Cardiac septum (tissue), 1 donor: ENCODE measurements at places on chromosomes 2 and 18. TPM values are rescaled to one million over a fixed set of nuclear protein-coding genes. Genes with fewer than 3 reads are reported as not detected.

The AQP12A gene
- not detected for total RNA-seq

The C2orf66 gene
- not detected for total RNA-seq

The CXCR1 gene
- total RNA-seq, result 1.9 TPM

The FAM237A gene
- 1.9 TPM for total RNA-seq

The MOCOS gene
- 0.38 TPM for total RNA-seq

The CYP27C1 gene
- not detected for total RNA-seq

The PROKR1 gene
- total RNA-seq, result 0.08 TPM

The CYS1 gene
- total RNA-seq, result 3.8 TPM

The KANSL1L gene
- 25.9 TPM for total RNA-seq

The TTC21B gene
- total RNA-seq, result 12.5 TPM

The FAM228A gene
- 0.35 TPM for total RNA-seq

The KCNS3 gene
- total RNA-seq, result 3.7 TPM

The AOX1 gene
- 1.5 TPM for total RNA-seq

The RAB17 gene
- total RNA-seq, result 3.5 TPM

The HAAO gene
- total RNA-seq, result 2.5 TPM

The SERPINB13 gene
- total RNA-seq, result not detected

The C2orf72 gene
- total RNA-seq, result 0.08 TPM

The FBXO48 gene
- 0.92 TPM for total RNA-seq

The GREB1L gene
- total RNA-seq, result 16.2 TPM

The NYAP2 gene
- 0.05 TPM for total RNA-seq

The BOLL gene
- not detected for total RNA-seq

The HRH4 gene
- 0.08 TPM for total RNA-seq

The SSB gene
- total RNA-seq, result 61.8 TPM

The ATP6V1B1 gene
- 0.43 TPM for total RNA-seq

The GTF2A1L gene
- 0.75 TPM for total RNA-seq

The PXDN gene
- 27.5 TPM for total RNA-seq

The GKN2 gene
- not detected for total RNA-seq

The PRSS56 gene
- not detected for total RNA-seq

The APCDD1 gene
- 9.9 TPM for total RNA-seq

The GPR55 gene
- not detected for total RNA-seq

The ICA1L gene
- 5.7 TPM for total RNA-seq

The SPDYA gene
- total RNA-seq, result 0.92 TPM

The TET3 gene
- 3.7 TPM for total RNA-seq

The RAB3GAP1 gene
- 47.8 TPM for total RNA-seq

The SCN2A gene
- 0.13 TPM for total RNA-seq

The RFX8 gene
- total RNA-seq, result not detected

The SERPINB4 gene
- total RNA-seq, result not detected

The WNT6 gene
- 0.46 TPM for total RNA-seq

The RNF125 gene
- 1.5 TPM for total RNA-seq

The SLC40A1 gene
- 30.3 TPM for total RNA-seq

The ALPI gene
- not detected for total RNA-seq

The RESP18 gene
- not detected for total RNA-seq
